ENCODE measurements at places on chromosomes 11 and 22.
A peak's percentile ranks its signal among the peaks of the same experiment; 100 is the strongest.

DNA sequence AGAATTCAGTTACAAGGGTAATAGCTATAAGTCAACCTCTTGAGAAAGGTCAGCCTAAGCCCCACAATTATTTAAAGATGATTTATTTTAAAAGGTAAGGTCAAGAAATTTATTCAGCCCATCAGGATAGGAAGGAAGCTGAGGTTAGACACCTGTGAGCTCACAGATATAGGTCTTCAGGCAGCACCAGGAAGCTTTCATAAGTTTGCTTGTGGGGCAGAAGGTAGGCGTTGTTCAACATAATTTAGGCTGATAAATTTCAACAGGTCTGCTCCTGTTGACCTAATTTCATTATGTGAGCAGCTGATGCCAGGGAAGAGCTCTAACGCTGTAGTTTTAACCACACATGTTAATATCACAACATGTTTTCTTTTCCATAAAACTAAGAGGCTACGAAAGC, 118.1 kb upstream of the APOA1 start:
- no peak for DNase-seq

- no peak for DNase-seq
Observed at GRCh38 chr11:75100314-75100713, 3.6 kb upstream of the OR2AT4 start.

- no peak for DNase-seq
Observed at GRCh38 chr11:119166368-119167076, 2.0 kb upstream of the NLRX1 start.

GRCh38 chr22:28903080-28903479, 19.7 kb downstream of the ZNRF3 start:
- DNase-seq = no peak

GRCh38 chr11:129840236-129840635, 24.6 kb downstream of the TMEM45B start:
- DNase-seq = no peak

DNA sequence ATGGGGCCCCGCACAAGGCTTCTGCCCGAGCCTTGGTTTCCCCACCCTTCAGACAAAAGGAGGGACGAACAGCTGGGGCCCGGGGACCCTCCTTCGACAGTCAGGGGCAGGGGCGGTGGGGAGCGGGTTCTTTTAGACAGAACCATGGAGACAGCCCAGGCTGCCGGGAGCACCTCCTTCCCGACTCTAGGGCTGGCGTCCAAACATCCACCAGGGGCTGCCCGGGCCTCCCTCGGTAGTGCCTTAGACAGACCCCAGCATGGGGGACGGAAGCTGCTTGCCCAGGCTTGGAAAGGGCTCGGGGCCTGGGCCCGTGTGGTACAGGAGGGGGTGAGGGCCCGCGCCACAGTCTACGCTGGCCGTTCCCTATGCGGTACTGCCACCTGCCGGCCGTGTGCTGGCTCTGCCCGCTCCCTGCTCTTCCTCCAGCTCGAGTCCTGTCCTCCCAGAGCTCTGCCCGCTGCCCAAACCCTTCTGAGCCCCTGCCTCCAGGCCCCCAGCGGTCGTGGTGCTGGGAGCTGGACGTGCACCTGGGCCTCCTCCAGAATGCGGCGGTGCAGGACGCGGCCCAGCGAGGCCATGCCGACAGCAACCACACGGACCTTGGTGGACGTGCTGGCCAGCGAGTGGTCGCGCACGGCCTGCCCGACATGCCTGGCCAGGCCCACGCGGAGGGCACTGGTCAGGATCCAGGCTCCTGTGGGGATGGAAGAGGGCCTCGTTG, 20.1 kb downstream of the TSSC4 start:
- DNase-seq = peak; percentile 70

GRCh38 chr11:3135481-3136440, 29.3 kb downstream of the OSBPL5 start:
- DNase-seq = peak; percentile 28

DNA sequence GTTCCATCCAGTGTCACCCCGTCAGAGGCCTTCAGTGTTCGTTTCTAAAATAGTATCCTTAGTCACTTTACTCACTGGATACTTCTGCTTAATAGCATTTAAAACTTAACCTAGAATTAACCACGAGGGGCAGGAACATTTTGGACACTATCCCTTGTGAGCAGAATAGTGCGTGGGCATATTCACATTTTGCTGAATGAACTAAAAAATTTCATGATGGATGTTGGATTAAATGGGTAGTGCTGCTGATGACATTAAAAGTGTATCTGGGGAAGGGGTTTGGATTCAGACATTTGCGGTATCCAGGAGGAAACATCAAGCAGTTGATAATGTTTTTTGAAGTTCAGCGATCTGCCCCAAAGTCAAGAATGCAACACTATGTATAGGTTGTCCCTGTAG, 750 bp upstream of the NAT10 start:
- DNase-seq = no peak

- DNase-seq = no peak
Observed at GRCh38 chr11:30938171-30938570, 352.0 kb upstream of the MPPED2 start.

DNA sequence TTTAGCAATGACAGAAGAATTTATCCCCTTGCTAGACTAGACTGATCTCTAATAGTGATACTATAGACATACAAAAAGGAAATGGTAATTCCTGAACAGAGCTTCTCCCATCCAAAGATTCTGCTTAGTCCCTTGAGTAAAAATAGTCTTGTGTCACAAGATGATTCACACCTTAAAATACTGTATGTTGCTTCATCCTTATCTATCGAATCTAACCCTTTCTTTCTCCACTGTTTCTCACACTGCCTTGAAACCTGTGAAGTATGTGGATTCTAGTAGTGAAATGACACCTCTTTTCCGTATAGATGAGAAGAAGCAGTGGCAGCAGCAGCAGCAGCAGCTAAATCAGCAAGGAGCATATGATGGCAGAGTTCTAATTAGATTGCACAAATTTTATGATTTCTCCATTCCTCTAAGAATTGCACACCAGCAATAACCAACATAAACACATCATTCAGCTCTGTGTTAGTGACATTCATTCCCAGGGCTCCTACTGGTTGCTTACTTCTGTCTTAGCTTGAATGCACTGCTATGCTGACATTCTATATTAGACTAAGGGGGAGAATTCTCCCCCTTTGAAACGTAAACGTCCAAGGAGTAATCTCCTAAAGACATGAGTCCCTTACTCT, 14.6 kb downstream of the KCNA4 start:
- DNase-seq = no peak

DNA sequence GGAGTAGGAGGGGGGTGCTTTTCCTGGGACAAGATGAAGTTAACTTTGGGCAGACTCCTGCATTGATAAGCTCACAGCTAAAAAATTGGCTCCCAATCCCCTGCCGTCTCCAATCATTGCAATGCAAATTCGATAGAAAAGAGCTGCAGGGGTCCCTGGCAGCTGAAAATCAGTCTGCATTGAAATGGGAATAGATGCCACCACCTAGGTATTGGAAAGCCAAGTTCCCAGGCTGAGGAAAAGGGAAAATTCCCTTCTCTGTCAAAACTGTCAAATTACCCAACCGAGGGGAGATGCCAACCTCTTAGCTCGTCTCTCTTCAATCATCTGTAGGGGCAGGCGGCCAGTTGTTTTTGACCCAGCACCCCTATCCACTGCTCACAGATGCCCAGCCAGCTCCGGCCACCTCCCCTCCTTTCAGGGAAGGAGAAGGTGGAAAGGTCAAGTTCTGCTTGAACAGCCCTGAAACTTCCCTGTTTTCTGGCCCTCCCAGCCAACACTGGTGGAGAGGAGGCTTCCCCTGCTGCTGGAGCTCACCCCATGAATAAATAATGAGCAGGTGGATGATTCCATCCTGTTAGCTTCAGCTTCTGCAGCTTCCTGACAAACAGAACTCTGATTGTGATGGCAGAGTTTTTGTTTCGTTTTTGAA, 916.3 kb downstream of the TBC1D22A start:
- no peak for DNase-seq

- DNase-seq = no peak
Observed at GRCh38 chr11:31798554-31799434, 12.3 kb downstream of the PAX6 start.

- no peak for DNase-seq
Observed at GRCh38 chr11:31932879-31933278, 121.8 kb upstream of the PAX6 start.

DNA sequence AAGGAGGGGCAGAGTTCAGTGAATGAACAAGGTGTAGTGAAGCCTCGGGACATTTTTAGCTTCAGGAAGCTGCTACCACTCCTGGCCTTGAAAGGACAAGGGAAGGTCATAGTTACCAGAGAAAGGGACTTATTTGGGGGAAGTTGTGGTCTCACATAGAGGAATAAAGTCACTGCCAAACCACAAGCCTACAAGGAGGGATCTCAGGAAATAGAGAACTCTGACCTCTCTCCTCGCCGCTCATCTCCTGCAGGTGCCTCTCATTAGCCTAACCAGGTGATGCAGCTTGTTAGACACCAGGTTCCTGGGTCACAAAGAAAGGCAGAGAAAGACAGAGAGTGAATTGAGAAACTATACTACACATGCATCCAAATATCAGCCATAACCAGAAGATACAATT, 14.3 kb upstream of the TOLLIP start:
- no peak for DNase-seq

GRCh38 chr22:39900306-39901227, at the start of gene GRAP2:
TSS of gene GRAP2 (plus strand) at chr22:39901084. CDS start at chr22:39947107, 46,023 bp downstream.
- peak; percentile 74 for DNase-seq

All from activated gamma-delta T cell treated with Interleukin-2 at 50 U/mL for 16 hours (primary cell).